PC-3 (cell line): ENCODE measurements at places on chromosomes 3 and 15. TPM values are rescaled to one million over a fixed set of nuclear protein-coding genes. Genes with fewer than 3 reads are reported as not detected.

Gene CBLB
- total RNA-seq: 20.0 and 23.9 TPM in 2 replicates

Gene EHD4
- total RNA-seq: 57.8 and 66.9 TPM in 2 replicates

Gene TGM5
- not detected in 2 replicates for total RNA-seq

Gene CYP1A2
- not detected in 2 replicates for total RNA-seq

Gene TLNRD1
- total RNA-seq: 17.8 and 29.9 TPM in 2 replicates

Gene SCN11A
- total RNA-seq: not detected in 2 replicates

Gene GAP43
- total RNA-seq: not detected in 2 replicates

Gene THRB
- 7.0 and 9.7 TPM in 2 replicates for total RNA-seq

Gene CAND2
- 2.4 and 4.8 TPM in 2 replicates for total RNA-seq

Gene NR2E3
- 0.35 and 0.77 TPM in 2 replicates for total RNA-seq

Gene ZBED2
- total RNA-seq: 0.35 and 0.69 TPM in 2 replicates

Gene SLC35G2
- total RNA-seq: 1.8 and 3.7 TPM in 2 replicates

Gene TF
- total RNA-seq: not detected in 2 replicates

Gene TMEM207
- not detected in 2 replicates for total RNA-seq

Gene FILIP1L
- total RNA-seq: not detected in 2 replicates

Gene UCN2
- total RNA-seq: 0.81 and 0.91 TPM in 2 replicates

Gene HERC2
- 45.9 and 69.3 TPM in 2 replicates for total RNA-seq

Gene CYP8B1
- total RNA-seq: not detected in 2 replicates

Gene THSD4
- 29.0 and 39.3 TPM in 2 replicates for total RNA-seq

Gene SLC2A2
- total RNA-seq: not detected in 2 replicates

Gene NDUFAF3
- 191 and 211 TPM in 2 replicates for total RNA-seq

Gene LRRC57
- total RNA-seq: 9.1 and 19.0 TPM in 2 replicates

Gene EHHADH
- 6.6 and 7.1 TPM in 2 replicates for total RNA-seq

Gene VEPH1
- 11.5 and 27.3 TPM in 2 replicates for total RNA-seq

Gene XPC
- 24.3 and 26.1 TPM in 2 replicates for total RNA-seq

Gene PYGO1
- total RNA-seq: 1.8 and 2.0 TPM in 2 replicates

Gene TIPARP
- total RNA-seq: 84.7 and 85.5 TPM in 2 replicates

Gene ANP32A
- total RNA-seq: 106 and 151 TPM in 2 replicates

Gene GCSAM
- total RNA-seq: not detected in 2 replicates

Gene OIP5
- 26.6 and 40.3 TPM in 2 replicates for total RNA-seq

Gene SLC9C1
- total RNA-seq: not detected in 2 replicates

Gene P2RY13
- not detected in 2 replicates for total RNA-seq

Gene PRR20G
- not detected in 2 replicates for total RNA-seq

Gene FGF12
- not detected in 2 replicates for total RNA-seq

Gene ADGRG7
- not detected in 2 replicates for total RNA-seq

Gene HHLA2
- total RNA-seq: not detected in 2 replicates

Gene ANKUB1
- not detected in 2 replicates for total RNA-seq

Gene TMEM212
- not detected in 2 replicates for total RNA-seq

Gene TBL1XR1
- 77.6 and 109 TPM in 2 replicates for total RNA-seq

Gene KBTBD13
- total RNA-seq: not detected in 2 replicates

Gene MAPKAPK3
- total RNA-seq: 142 and 174 TPM in 2 replicates

Gene KCNMB3
- total RNA-seq: 1.2 and 2.3 TPM in 2 replicates

Gene GOLGA8A
- total RNA-seq: 25.3 and 37.3 TPM in 2 replicates

Gene ATP13A4
- total RNA-seq: not detected in 2 replicates

Gene NOX5
- 237 and 339 TPM in 2 replicates for total RNA-seq
